ENCODE measurements at places on chromosomes 16 and 17.

GRCh38 chr16:17265154-17265553, 205.6 kb downstream of the XYLT1 start:
- DNase-seq, result no peak

- no peak for DNase-seq
Observed at GRCh38 chr17:69388822-69389442, 25.6 kb upstream of the MAP2K6 start.

DNA sequence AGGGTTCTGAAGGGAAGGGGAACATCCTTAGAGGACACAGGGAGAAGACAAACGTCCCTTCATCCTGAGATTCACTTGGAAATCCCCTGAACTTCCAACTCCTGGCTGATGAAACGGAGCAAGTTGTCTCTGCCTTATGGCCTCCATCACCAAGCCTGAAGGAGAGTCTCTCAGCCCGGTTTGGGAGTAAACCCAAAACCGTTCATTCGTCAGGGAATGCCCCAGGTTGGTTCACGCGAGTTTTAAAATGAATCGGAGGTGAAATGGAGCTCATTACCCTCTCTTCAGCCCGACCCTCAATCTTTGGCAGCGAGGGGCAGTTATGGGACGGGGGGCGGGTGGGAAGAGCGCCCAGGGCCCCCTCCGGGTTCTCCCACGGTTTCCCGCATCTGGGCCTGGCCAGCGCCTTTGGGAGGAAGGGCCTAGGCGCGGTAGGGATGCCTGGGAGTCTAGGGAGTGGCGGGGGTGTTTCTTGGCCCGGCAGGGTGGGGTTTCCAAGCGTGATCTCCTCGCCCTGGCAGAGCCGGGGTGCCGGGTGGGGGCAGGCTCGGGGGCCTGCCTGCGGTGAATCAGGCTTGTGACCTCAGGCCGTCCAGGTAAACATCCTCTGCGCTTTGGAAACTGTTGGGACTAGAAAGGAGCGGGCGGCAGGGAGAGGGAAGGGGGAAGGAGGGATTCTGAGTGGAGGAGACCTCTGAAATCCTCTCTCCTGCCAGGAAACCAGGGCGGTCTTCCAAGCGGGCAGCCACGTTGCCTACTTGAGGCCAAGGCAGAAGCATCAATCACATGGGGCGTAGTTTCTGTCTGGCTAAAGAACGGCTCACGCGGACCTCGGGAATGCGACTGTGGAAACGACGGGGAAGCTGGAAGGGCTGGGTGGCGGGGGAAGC, 24.1 kb upstream of the HOXB13 start:
- DNase-seq, result no peak

GRCh38 chr17:17983376-17983775, 10.7 kb downstream of the DRC3 start:
- no peak for DNase-seq

- no peak for DNase-seq
Observed at GRCh38 chr16:67459066-67459860, 21.7 kb downstream of the ATP6V0D1 start.

GRCh38 chr17:81491761-81492160, 20.8 kb downstream of the ACTG1 start:
- no peak for DNase-seq

- no peak for DNase-seq
Observed at GRCh38 chr17:2227025-2227699, 76.4 kb downstream of the SMG6 start.
